ENCODE measurements at places on chromosomes 4 and X.

- DNase-seq, result no peak
Measured at GRCh38 chr4:78214078-78214477, 157.0 kb downstream of the FRAS1 start.

DNA sequence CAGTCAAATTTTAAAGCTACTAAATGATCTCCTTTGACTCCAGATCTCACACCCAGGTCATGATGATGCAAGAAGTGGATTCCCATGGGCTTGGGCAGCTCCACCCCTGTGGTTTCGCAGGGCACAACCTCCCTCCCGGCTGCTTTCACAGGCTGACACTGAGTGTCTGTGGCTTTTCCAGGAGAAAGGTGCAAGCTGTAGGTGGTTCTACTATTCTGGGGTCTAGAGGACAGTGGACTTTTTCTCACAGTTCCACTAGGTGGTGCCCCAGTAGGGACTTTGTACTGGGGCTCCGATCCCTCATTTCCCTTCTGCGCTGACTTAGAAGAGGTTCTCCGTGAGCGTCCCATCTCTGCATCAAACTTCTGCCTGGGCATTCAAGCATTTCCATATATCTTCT lies 845.2 kb downstream of the PCDH18 start:
- no peak for DNase-seq

DNA sequence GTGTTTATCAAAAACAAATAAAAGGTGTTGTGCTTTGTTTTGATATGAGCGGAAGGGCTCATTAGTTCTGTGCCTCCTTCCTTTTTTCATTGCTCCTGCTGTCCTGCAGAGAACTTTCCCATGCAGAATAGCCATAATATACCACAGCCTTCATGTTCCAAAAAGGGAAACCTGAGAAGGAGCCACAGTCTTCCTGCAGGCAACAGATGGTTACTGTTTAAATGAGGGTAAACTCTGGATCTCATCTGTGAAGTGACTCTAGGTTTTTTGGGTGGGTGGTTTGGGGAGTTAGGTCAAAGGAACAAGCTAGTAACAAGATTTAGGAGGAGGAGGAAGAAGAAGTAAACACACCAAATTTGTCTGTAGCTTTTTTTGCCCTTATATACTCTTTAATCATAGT lies 131.8 kb downstream of the BMPR1B start:
- DNase-seq, result no peak

GRCh38 chr4:25450491-25450901 lies 73.4 kb downstream of the ANAPC4 start:
- no peak for DNase-seq

DNA sequence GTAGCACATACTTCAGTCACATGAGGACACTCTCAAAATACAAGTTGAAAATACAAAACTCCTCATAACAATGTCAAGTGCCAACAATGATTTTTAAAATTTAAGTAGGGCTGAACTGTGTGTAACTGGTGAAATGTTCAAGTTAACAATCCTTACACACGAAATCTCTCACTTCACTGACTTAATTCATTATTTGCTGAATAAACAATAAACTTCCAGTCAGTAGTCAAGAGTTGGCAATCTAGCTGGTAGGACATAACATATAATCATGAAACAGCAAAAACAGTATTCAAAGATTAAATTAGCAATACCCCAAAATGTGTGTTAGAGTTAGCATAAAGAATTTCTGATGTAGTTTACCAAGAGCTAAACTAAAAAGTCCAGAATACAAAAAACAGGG lies 1.9 kb upstream of the RAB33B start:
- DNase-seq, result no peak

GRCh38 chr4:107330916-107331315 lies 294.8 kb upstream of the DKK2 start:
- DNase-seq, result no peak

DNA sequence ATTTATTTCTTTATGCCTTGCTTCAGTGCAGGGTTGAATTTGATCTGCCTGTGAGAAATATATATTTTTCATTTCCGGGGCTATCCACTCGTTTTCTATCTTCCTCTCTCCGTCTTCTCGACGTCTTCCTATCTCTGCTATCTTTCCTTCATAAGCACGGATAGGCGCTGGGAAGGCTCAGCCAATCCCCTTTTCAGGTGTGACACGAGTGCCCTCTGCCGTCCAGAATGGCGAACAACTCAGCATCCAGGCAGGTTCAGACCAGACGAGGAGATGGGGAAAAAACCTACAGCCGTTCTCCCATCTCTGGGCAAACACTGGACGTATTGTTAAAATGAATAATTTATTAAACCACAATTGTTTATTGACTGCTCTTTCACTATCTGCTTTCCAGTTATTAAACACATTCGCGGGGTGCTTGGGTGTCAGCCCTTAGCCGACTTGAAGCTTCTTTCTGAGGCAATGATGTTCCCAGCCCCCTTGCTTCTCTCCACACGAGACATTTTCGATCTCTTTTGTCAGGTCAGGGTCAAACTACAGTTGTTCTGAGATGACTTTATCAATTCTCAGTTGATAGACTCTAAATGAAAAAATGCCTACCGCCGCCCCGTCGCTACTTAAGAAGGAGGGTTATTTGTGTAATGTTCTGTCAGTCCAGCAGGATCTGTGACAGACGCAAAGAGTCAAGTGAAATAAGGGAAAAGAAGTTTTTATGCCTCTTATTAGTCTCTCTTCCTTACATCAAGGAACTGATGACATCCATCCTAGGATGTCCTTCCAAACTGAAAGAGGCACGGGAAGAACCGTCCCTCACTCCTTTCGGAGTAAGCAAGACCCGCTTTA lies 96.3 kb upstream of the NOCT start:
- no peak for DNase-seq

- DNase-seq, result no peak
Measured at GRCh38 chrX:85017721-85018120, 14.0 kb downstream of the APOOL start.

GRCh38 chr4:152659806-152660205 lies 20.0 kb downstream of the TMEM154 start:
- no peak for DNase-seq

Data from CD4-positive, alpha-beta T cell treated with Interleukin-17A for 4 hours (primary cell).